ENCODE measurements at places on chromosomes 6 and 20.

GRCh38 chr6:41470029-41470330 lies 76.2 kb upstream of the FOXP4 start:
- no peak for DNase-seq

- no peak for DNase-seq
Observed at GRCh38 chr20:61439251-61439650, 187.2 kb downstream of the CDH4 start.

- DNase-seq: no peak
Observed at GRCh38 chr6:142296975-142297604, 4.7 kb upstream of the ADGRG6 start.

DNA sequence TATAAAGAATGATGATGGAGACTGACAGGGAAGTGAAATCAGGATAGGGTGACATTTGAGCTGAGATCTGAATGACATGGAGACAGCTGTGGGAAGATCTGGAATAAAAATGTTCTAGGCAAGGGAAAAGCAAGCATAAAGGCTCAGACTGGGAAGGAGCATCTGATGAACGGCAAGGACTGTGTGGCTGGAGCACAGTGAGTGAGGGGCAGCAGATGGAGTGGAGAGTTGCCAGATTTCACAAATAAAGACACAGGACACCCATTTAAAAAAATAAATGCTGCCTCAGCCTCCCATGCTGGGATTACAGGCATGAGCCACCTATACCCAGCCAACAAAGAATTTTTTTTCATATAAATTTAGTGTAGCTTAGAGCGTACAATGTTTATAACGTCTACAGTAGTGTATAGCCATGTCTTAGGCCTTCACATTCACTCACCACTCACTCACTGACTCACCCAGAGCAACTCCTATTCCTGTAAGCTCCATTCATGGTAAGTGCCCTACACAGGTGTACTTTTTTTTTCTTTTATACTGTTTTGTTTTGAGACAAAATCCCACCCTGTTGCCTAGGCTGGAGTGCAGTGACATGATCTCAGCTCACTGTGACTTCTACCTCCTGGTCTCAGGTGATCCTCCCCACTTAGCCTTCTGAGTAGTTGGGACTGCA lies 2.4 kb upstream of the ZBTB24 start:
- DNase-seq: no peak

DNA sequence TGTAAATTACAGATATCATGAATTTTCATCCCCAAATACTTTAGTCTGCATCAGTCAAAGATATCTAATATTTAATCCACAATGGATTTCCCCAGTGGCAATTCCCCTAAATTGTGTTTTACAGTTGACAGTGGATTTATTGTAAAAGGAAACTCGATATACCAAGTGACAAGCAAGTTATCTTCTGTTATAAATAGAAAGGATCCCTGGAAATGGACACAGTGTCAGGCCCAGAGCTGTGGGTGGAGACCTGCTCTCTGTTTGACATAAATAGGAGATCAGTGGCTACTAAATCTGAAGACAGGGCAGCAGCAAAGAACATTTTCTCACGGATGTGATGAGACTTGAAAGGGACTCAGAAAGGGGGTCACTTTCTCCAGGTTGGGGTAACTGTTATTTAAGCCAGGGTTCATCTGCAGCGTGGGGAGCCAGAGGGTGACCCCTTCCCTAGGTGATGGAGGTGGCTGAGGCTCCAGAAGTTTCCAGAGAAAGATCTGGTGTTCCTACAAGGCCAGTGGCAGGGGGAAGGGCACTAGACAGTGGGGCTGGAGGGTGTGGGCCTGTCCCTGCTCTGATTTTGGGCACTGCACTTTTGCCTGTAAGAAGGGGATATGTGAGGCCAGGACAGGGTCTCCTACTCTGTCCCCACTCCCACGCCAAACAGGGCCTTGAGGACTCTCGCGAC lies 12.3 kb upstream of the FAM110A start:
- no peak for DNase-seq

DNA sequence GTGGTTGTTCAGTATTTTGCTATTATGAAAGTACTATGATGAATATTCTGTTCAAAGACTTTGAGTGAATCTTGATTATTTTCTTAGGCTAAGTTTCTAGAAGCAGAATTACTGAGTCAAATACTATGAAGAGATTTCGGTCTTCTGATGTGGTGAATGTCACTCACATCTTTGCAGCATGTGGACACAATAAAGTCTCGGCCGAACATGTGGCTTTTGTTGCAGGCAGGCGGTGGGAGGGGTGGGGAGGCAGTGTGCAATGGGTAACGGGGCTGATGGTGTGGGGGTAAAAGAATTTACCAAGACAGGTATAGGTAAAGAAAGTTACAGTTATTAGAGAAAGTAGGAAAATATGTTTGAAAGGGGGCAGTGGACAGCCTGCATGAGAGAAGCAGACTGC lies 156.4 kb upstream of the DTNBP1 start:
- no peak for DNase-seq

- DNase-seq: no peak
Observed at GRCh38 chr6:75029333-75029732, 176.5 kb downstream of the COL12A1 start.

- DNase-seq: no peak
Observed at GRCh38 chr6:130965656-130966055, 97.4 kb downstream of the EPB41L2 start.

GRCh38 chr6:139967497-139967896 lies 593.0 kb upstream of the CITED2 start:
- no peak for DNase-seq

DNA sequence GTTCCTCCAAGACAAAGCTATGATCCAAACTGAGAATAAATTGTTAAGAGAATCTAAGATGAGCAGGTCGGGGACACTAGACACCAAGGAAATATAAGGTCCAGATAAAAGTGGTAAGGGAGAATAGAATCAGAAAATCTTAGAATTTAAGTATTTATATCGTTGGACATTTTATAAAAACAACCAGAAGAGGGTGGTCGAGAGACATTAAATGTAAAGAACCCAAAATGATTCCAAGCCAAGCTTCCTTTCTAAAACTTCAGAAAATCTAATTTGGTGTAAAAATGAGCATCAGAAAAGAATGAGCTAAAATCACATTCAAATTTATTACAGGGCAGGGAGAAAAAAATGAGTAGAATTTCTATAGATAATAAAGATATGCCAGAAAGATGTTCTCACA lies 97.8 kb upstream of the OGFRL1 start:
- DNase-seq: no peak

- DNase-seq: no peak
Observed at GRCh38 chr6:12013307-12013719, 1.2 kb downstream of the HIVEP1 start.

GRCh38 chr20:63691711-63692435 lies 4.6 kb upstream of the TNFRSF6B start:
- DNase-seq: no peak

GRCh38 chr6:140572129-140572528 lies 1197.7 kb upstream of the CITED2 start:
- DNase-seq: no peak

GRCh38 chr6:24788031-24788665 lies 10.6 kb downstream of the ARMH2 start:
- no peak for DNase-seq

- no peak for DNase-seq
Observed at GRCh38 chr6:106537662-106538061, 91.6 kb downstream of the RTN4IP1 start.

GRCh38 chr20:63935447-63935846 lies 20.8 kb downstream of the UCKL1 start:
- DNase-seq: no peak

- DNase-seq: no peak
Observed at GRCh38 chr6:45658400-45658799, 280.7 kb upstream of the SUPT3H start.

DNA sequence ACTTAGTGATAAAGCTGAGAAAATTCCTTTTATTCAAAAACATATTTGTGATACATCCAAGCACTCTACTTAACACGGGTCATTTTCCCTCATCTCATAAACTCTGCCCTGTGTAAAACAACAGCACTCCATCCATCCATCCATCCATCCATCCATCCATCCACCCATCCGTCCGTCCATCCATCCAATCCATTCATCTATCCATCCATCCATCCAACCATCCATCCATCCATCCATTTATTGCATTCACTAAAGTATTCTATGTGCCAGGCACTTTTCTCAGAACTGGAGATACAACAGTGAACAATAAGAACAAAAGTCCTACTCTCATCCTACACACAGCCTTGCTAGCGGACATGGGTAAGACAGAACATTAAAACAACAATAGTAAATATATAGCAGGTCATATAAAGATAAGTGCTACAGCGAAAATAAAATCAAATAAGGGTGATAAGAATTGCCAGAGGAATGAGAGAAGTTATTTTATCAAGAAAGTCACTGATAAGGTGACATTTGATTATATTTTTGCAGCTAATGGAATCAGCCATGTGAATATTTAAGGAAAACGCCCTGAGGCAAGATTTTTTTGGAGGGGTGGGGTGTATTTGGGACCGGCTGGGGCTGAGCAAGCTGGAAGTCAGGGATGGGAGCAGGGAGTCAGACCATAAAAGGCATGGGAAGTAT lies 78.2 kb downstream of the ADAT2 start:
- DNase-seq: no peak

- DNase-seq: no peak
Observed at GRCh38 chr6:113978084-113978675, 7.2 kb upstream of the HDAC2 start.

DNA sequence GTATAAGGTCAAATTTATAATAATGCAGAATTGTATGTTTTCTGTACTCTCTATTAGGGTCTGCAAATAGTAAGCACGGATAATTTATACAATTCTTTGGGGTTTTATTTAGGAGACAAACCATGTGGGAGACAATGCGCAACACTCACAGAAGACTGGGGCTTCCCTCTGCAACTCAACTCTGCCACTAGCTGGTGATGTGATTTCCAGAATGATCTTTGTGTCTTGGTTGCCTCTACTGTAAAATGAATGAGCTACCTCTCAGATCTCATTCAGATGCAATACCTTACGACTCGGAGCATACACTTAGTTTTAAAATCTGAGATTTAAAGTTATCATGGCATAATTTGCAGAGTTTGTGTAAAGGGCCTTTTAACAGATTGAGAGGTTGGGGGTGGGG lies 6.4 kb downstream of the MAN1A1 start:
- no peak for DNase-seq

DNA sequence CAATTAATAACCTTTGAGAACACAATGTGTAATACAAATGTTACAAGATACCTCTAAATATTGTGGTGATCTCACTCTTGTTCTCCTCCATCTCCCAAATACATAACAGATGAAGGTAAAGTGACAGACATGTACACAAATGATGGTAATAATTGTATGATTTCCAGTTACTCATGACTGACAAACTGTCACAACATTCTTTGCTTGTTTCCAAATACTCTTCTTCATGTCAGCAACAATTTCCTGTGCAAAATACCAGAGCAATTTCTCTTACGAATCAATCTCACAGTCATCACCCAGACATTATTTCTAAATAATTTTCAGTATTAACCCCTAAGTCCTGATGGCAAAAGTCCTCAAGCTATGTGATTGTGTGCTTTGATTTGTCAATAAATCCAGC lies 92.9 kb downstream of the RPS12 start:
- no peak for DNase-seq
